ENCODE measurements at places on chromosomes 6 and 20.

DNA sequence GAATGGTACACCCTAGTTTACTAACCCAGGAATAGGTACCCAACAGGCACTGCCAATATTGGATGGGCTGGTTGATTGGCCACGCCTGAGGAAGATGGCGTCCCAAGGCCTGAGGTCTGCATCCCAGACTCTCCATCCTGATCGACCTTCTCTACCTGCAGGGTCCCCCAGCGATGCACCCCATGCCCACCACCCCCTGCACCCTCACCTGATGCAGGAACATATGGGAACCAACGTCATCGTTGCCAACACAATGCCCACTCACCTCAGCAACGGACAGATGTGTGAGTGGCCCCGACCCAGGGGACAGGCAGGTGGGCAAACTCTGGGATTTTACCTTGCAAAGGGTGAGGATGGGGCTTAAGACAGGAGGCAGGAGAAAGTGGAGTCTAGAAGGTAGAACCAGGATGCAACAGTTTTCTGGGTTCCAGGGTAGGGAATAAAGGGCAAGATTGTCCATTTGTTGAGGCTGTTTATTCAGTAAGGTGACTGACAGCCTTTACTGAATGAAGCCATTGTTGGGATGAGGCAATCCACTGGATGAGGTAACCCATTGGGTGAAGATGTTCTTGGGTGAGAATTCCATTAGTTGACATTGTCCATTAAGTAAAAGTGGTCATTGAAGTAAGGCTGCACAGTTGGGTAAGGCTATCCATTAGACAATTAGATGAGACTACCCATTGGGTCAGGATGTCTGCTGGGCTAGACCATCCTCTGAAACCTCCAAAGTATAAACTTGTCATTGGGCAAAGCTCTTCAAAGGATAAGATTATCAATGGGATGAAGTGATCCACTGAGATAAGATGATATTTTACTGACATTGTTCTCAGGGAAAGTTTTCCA lies 47.3 kb upstream of the TTPAL start:
- DNase-seq, result no peak

GRCh38 chr20:29298759-29299613 lies 1958.5 kb upstream of the DEFB115 start:
- DNase-seq, result peak; percentile 31

DNA sequence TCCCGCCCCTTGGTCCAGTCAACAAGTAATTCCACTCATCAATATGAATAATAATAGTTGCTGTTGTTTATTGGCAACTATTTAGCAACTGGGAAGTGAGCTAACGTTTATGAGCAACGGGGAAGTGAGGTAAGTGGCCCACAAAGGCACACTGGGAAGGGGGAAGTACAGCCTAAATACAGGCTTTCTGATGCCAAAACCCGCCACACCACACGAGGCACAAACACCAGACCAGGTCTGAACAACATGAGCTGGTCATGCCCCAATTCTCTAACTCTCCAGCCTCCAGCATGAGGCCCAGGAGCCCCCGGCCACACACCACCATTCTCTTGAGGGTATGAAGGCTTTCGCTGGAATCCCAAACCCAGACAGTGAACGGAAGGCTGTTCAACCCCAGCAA lies 50.8 kb downstream of the PREX1 start:
- DNase-seq, result no peak

DNA sequence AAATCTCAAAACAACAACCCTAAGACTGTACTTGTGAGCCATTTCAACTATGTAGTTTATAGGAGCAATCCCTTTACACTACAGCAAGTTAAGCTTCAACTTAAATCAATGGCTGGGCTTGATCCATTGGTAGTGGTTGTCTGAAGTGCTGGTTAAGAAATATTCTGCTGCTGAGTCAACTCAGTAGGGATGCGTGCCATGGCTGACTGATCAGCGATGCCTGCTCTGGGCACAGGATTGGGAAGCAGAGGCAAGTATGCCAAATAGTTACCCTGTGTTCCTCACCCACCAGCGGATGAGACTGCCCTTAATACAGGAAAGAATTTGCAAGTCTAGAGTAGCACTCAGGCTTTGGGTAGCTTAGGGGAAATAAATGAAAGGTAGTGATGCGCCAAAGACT lies 41.5 kb downstream of the GCM1 start:
- DNase-seq, result no peak

- no peak for DNase-seq
Observed at GRCh38 chr20:37575884-37576283, 48.2 kb upstream of the BLCAP start.

- no peak for DNase-seq
Observed at GRCh38 chr6:89951574-89952104, 57.4 kb downstream of the GJA10 start.

DNA sequence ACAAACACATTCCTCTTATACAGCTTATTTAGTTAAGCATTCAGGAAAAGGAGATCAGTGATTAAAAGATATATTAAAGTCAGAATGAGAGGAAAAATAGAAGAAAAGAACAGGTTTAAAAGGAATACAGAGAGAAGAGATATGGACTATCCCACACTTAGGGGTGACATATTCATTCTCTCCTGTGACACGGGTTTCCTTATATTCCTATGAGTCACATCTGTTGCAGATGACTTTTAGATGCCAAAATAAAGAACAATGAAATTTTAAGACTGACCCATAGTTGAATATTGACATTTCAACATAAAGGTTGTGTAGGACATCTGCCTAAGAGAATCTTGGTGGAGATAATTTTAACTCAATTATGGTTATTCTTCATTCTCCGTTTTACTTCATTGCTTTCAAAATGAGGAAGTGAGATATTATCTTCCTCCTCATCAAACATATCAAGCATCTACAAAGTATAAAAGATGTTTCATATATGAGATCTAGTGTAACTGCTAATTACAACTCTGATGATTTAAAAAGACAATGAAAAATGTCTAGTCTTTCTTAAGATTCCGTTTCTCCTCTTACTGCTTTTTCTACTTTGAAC lies 1336.7 kb upstream of the CITED2 start:
- no peak for DNase-seq

- no peak for DNase-seq
Observed at GRCh38 chr6:53411451-53411850, 62.7 kb upstream of the ELOVL5 start.

DNA sequence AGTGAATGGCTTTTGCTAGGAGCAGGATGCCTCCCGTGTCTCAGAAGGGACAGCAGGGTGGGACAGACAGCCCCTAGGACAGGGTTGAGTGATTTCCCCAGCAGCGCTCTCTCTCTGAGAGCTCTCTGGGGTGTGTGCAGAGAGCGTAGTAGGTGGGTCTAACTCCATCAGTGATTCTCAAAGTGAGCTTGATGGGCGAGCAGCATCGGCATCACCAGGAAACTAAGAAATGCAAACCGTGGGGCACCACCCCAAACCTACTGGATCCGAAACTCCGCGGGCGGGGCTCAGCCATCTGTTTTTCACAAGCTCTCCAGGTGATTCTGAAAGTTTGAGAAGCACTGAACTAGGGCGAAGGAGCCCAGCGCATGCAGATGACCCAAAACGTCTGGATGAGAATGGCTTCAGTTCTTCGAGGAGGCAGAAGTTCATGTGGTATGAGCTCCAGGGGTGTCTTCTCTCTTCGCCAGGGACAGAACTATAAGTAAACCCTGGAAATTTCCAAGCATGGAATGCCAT lies 119.6 kb upstream of the RNF24 start:
- DNase-seq, result no peak

GRCh38 chr20:5818346-5818681 lies 68.1 kb downstream of the SHLD1 start:
- no peak for DNase-seq

Measured in smooth muscle cell of the brain vasculature (primary cell).